ENCODE measurements at places on chromosomes 12 and 14.

GRCh38 chr12:124107351-124107750 is 134.3 kb downstream of the ZNF664 start:
- no peak for DNase-seq

GRCh38 chr12:53197011-53197640 is 9.9 kb downstream of the ITGB7 start:
- DNase-seq: no peak

DNA sequence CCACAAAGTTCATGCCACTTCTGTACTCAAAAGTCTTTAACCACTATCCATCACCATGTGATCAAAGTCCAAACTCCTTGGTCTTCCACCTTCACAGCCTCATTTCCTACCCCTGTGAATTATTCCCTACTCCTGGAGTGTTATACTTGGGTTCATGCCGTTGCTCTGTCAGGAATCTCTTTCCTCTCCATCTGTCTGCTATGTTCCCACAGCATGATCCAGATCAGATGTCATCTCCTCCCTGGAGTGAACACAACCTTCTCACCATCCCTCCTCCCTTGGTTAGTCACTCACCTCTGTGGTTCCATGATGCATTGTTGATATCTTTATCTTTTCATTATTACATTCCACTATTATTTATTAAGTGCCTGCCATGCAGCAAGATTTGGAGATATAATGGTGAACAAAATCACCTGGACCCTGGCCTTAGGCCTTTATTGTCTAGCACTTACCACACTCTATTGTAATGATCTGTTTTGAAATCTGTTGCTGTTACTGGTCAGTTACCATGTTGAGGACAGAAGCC is 22.4 kb downstream of the LACRT start:
- DNase-seq: no peak

- no peak for DNase-seq
Observed at GRCh38 chr12:127170226-127171180, 1096.5 kb upstream of the TMEM132C start.

GRCh38 chr14:94267352-94267751 is 25.7 kb downstream of the SERPINA10 start:
- DNase-seq: no peak

DNA sequence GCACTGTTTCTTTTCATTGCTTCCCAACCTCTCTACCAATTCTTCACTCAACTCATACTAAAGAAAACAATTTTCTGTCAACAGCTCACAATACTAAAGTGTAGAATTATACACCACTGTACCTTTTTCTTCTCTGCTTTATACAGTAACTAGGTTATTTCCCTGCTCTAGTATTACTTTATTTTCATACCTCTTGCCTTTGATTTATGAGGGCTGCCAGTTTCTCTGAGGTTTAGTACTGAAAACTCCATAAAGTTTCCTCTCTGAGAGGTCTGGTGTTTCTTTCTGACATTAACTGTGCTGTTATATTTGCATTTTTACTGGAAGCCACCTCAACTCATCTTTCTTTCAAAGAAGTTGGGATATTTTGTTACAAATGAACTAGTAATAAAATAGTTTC is 63.0 kb upstream of the GRIP1 start:
- no peak for DNase-seq

DNA sequence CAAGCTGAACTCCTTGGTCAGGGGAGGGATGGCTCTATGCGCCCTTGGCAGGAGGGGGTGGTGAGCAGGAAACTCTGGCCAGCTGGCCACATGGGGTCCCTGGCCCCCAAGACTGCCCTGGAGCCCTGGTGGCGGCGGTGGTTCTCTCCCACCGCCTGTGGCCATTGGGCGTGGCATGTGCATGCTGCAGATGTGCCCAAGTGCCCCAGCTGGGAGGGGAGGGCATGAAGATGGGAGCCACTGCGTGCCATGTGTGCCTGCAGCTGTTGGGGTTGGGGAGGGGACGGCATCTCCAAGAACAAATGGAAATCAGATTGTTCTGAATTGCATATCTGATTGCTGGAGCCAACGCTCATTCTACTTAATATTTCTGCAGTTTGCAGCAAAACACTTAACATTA is 115.7 kb upstream of the IGF1 start:
- no peak for DNase-seq

- no peak for DNase-seq
Observed at GRCh38 chr14:75522224-75522982, at the start of gene BATF. Gene BATF, plus strand, starts transcription at chr14:75522469. Its CDS starts 214 bp downstream, at chr14:75522683.

DNA sequence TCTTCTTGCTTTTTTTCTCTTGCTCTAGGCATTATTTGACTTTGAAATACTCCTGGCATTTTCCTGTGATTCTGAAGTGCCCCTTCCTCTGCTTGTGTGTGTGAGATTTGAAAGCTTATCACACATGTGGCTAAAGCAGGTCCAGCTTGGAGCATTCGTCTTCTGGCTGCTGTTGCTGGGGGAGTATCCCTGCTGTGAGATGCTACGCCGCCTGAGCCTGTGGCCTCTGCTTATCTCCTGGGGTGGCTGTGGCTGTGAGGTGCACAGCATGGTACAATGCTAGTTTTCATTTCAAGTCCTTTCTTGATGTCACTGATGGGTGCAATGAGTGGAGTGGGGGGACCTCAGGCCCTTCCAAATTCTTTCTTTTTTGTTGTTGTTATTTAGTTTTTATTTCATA is 371.8 kb downstream of the ZFP36L1 start:
- DNase-seq: no peak

- DNase-seq: no peak
Observed at GRCh38 chr12:1322821-1323220, 271.6 kb downstream of the FBXL14 start.

DNA sequence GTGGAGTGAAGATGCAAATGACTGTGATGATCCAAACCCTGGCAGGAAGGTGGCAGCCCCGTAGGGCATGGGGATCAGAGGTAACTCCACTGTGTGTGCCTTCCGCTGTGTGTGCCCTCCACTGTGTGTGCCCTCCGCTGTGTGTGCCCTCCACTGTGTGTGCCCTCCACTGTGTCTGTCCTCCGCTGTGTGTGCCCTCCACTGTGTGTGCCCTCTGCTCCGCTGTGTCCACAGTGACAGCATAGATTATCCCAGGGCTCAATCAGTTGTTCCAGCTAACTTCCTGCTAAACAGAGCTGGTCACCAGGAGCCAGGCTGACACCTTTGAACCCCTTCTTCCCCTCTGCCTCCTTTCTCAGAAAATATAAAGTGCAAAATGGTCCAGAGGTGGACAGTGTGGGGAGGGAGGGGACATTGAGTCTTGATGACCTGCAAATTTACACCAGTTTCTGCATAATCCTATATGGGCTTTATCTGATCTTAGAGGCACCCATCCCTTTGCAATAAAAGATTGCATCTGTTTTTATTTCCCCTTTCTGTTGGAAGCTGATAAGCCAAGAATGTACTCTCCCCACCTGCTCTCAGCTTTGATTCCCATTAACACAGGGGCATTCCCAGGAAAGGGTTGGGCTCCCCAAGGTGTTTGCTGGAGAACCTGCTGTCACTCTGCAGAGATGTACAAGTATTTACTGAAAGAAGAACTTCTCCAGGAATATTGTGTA is 21.6 kb upstream of the HNF1A start:
- no peak for DNase-seq

GRCh38 chr12:29517264-29517663 is 19.8 kb upstream of the OVCH1 start:
- no peak for DNase-seq

DNA sequence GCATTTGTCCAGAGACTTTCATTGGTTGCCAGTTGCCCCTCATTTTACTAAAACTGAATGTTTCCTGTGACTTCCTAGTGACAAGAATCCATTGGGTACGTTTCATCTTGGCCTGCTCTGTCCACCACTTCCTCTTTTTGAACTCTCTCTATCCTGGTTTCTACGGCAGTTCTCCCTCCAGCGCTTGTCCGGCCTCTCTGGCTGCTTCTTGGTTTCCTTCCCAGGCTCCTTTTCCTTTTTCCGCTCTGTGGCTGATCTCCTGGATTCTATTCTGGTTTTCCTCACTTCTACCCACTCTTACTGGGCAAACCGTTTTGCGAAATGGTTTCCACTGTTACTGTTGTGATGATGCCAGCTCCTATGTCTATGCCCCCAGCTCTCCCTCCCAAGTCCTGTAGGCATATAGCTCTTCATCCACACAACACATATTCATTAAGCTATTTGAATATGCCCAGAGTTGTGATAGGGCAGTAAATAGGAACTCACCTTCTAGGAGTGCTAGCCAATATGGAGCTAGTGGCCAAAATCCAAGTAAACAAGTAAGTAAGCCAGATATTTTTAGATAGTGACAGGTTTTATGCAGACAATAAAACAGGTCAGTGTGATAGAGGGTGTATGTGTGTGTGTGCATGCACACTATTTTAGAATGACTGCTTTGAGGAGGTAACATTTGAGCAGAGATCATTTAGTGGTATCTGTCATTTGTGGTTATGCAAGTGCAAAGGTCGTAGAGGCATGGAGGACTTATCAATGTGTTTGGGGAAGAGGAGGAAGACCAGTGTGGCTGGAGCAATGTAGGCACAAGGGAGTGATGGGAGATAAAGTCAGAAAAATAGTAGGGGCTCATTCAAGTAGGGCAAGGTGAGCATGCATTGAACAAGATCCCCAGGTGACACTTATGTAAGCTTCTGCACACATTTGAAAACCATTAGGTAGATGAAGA is 27.9 kb upstream of the CTDSP2 start:
- no peak for DNase-seq
